Activated CD4-positive, alpha-beta T cell treated with anti-CD3 and anti-CD28 coated beads for 4 hours (primary cell): ENCODE measurements at places on chromosomes 1 and 21.

DNA sequence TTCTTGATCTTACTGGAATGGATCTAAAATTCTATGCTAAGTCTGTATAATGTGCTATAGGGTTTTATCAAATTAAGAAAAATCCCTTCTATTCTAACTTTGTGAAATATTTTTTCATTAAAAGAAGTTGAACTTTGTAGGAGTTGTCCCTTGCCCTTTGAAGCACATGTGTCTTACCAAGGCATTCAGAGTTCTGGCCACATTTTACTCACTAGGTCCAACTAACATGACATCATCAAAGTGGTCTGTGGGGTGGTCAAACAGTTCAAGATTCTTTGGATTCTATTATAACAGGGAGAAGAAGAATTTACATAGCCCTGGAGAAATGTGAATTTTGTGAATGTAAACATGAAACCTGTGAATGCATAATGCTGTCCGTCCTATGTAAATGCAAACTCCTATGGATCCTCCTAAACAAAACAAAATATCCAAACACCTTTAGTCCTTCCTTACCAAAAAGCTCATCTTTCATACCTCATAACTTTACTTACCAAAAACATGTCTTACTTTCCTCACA lies 88.7 kb downstream of the EBNA1BP2 start:
- no peak for DNase-seq

- no peak for DNase-seq
These were observed 297.3 kb upstream of the KAZN start for GRCh38 chr1:14300991-14301703.

- no peak for DNase-seq
These were observed 126.2 kb downstream of the GIPC2 start for GRCh38 chr1:78171736-78172590.

DNA sequence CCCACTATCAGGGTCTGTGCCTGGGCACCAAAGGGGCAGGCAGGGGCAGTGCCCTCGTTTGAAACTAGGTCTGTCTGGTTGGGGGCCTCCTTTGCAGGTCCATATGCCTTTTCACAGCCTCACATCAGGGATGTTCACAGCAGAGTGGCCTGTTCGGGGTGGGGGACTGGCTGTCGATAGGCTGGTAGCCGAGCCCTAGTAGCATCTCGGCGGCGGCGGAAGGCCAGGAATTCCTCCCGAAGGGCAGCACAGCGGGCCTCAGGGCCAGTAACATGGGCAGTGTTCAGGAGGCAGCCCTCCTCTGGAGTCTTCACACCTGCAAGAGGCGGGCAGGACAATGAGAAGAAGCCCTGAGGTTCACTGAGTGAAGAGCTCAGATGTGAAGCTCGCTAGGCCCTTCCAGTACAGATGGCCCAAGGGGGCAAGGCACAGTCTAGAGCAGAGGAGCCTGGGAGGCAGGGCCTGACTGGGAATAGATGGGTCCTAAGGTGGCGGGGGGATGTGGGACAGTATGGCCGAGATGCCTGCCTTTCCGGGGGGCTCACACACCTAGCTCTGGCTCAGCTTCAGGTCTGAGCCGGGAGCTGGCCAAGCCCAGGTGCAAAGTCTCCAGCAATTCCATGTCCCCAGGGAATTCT lies 2.0 kb upstream of the TAGLN2 start:
- DNase-seq, result no peak

- DNase-seq, result peak; percentile 65
These were observed 50.3 kb upstream of the COA6 start for GRCh38 chr1:234322979-234323378.

GRCh38 chr1:54528613-54529012 lies 19.4 kb upstream of the ACOT11 start:
- DNase-seq, result no peak

DNA sequence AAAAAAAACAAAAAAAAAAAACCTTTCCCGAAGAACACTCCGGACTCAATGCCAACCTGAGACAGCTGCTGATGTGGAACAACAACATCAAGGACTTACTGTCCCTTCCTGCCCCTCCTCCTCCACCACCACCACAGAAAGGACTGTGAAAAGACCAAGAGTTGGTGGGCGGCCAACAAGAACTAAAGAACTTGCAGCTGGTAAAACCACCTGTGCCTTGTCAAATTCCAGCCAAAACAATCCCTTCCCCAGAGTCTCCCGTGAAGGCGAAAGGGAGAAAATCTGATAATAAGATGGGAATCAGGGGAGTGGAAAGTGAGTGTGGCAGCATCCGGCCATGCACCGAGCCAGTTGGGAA lies 88.9 kb downstream of the PROX1 start:
- no peak for DNase-seq

DNA sequence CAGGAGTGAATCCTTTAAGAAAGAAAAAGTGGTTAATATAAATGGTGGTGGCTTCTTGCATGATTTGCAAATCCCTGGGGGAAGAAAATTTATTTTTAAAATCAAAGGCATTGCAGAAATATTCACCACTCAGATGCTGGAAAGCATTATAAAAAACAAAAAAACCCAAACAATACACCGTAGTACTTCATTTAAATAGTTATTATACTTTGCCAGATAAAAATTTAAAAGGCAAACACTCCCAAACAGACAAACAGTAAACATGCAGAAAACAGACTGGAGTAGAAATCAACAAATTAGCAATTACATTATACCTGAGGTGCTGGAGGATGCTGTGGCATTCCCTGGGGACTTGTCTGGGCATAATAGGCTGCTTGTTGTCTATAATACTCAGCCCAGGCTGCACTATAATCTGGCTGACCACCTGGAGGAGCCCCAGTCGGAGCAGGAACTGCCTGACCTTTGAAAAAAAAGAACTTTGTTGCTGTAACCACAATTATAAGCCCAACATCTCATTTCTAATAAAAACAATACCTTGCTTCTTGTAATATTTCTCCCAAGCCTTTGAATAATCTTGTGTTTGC lies 29.9 kb downstream of the FUBP1 start:
- DNase-seq, result no peak

GRCh38 chr1:228279011-228279721 lies 71.3 kb downstream of the OBSCN start:
- no peak for DNase-seq

GRCh38 chr1:156746406-156746727 lies 5.1 kb downstream of the HDGF start:
- no peak for DNase-seq

- no peak for DNase-seq
These were observed 208.6 kb downstream of the LHX8 start for GRCh38 chr1:75342786-75343185.

GRCh38 chr1:222167111-222167510 lies 380.8 kb downstream of the HHIPL2 start:
- no peak for DNase-seq

DNA sequence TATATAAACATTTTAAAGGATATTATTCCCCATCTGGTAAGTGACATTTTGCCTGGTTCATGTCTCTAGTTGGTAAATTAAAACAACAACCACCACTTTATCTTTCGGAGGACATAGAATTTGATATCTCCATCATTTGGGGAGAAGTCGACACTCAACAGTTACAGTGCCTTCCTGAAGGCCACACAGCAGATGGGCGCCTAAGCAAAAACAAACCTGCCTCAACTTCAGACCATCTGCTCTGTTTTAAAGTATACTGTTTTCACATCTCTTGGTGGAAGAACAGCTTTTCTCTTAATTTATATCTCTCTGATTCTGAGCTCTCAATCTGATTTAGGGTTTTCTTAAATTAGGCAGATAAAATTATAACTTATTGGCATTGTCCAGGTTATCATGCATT lies 282.2 kb downstream of the RYR2 start:
- no peak for DNase-seq

GRCh38 chr1:108082738-108083562 lies 117.2 kb downstream of the SLC25A24 start:
- peak; percentile 12 for DNase-seq

DNA sequence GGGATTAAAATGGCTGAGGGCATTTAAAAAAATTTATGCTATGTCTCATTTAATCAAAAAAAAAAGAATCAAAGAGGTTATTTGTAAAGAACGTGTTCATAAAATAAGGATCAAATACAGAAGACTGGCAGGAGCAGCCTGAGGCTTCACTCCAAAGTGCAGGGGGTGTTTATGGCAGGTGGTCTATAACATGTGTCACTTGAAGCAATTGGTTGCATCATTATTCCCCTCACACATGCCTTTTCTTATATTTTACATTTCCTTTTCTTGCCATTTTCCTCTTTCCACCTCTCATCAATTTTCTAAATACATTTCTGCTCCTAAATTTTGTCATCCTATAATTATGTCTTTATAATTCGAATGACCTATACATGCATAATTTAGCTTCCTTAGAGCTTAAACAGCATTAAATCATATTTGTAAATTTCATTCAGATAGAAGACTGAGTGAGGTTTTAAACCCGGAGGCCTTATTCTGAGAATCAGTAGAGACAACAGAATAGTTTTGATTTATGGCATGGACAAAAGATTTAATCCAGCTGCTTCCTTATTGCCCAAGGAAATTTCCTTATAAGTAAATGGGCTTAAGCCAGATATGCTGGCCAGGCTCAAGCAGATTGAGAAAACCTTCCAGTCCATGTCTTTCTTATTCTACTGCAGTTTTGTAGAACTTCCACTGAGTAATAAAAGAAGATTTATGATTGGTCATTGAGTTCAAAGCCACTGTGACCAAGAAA lies 322.8 kb downstream of the TGFB2 start:
- DNase-seq, result no peak

- no peak for DNase-seq
These were observed 27.5 kb downstream of the EDN2 start for GRCh38 chr1:41456847-41457540.

- no peak for DNase-seq
These were observed 23.2 kb upstream of the LRP8 start for GRCh38 chr1:53350853-53351767.

DNA sequence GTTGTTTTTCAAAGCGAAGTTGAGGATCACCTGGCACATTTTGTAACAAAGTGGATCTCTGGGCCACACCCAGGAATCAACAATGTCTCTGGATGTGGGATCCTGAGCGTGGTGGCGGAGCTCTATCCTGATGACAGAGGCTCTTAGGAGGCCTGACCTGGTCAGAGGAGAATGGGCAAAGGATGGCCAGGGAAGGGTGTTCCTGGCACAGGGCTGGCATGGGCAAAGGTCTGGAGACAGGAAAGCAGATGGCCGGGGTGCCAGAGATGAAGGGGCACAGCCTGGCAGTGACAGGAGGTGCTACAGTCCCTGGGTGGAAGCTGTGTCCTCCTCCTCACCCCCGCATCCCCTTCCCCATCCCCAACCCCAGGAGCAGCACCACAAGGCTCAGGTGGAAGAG lies 20.0 kb upstream of the MFN2 start:
- DNase-seq, result no peak
